ENCODE measurements at places on chromosomes 3 and 15. TPM values are rescaled to one million over a fixed set of nuclear protein-coding genes. Genes with fewer than 3 reads are reported as not detected.

CHRD gene
- 5.7 TPM for total RNA-seq

MFGE8 gene
- 430 TPM for total RNA-seq

LRRIQ4 gene
- not detected for total RNA-seq

SLC35G2 gene
- 1.00 TPM for total RNA-seq

AADACL2 gene
- not detected for total RNA-seq

ZFAND6 gene
- total RNA-seq, result 146 TPM

GRCh38 chr3:143511174-143511879, 336.9 kb downstream of the SLC9A9 start:
- no peak for DNase-seq
- H3K36me3 ChIP-seq, result no peaks in the 10 kb centered on the region
- H3K4me3 ChIP-seq, result no peak overlapping the region
- H3K27me3 ChIP-seq, result no peaks in the 10 kb centered on the region
- H3K4me1 ChIP-seq, result no peaks in the 10 kb centered on the region

DNA sequence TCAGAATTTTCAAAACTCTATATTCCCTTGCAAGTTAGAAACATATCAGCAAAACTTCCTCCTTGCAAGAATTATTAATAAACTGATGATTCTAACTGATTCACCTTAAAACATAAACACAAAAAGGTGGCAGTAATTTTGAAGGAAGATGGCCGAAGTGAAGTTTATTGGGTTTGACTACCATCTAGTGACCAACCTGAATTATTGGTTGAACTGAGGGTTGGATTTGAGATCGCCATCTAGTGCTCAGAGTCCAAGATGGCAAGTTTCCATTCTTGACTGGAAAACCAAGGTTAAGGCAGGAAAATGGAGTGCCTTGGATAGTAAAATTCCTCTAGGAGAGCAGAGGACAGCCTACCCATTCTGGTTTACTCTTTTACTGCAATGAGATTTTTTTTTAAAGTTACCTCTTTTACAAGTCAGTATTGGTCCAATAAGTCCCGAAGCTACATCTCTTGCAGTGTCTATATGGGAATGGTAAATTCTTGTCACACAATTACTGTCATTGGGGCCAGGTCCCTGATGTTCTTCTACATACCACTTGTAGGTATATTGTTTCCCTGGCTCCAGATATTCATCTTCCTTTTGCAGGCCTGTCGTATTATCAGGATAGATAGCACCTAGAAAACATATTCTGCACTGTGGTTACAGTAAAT, 51.6 kb upstream of the CP start:
- H3K4me3 ChIP-seq, result no peak overlapping the region
- DNase-seq, result no peak

- H3K4me3 ChIP-seq, result no peak overlapping the region
- no peaks in the 10 kb centered on the region for H3K4me1 ChIP-seq
- no peak overlapping the region for H3K27ac ChIP-seq
- DNase-seq, result no peak
- H3K36me3 ChIP-seq, result no peaks in the 10 kb centered on the region
- no peaks in the 10 kb centered on the region for H3K27me3 ChIP-seq
These were observed 118.5 kb downstream of the OPA1 start for GRCh38 chr3:193711523-193711963.

DNA sequence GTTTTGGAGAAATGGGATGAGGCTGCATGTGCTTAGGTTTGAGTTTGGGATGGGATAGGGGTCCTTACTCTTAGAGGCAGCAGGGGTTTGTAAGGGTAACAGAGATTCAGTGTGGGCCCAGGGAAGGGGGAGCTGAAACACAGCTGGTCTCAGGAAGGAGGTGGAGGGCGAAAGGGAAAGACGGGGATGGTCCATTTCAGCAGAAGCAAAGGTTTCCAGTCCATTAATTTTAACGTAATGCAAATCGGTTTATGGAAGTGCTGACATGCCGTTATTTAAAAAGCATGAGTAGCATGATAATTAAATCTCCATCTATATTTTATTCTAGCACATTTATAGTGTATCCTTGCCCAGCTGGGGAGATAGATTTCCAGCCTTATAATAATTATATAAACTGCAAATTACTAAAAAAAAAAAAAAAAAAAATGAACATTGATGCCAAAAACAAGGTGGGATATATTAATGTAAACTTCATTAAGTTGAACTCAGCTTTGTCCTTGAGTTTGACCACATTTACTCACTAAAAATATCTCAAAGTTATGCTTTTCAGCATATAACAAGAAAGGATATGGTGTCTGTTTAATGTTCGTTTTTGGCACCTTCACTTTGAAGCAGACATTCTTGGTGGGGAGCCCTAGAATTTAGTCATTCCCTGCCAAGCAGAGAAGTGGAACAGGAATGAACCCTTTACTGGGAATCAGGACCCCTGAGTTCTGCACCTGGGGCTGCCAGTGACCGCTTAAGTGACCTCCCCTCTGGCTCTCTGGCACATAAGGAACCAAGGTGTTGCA, 234.7 kb downstream of the THSD4 start:
- no peak overlapping the region for H3K4me3 ChIP-seq
- no peaks in the 10 kb centered on the region for H3K36me3 ChIP-seq
- no peaks in the 10 kb centered on the region for H3K4me1 ChIP-seq
- no peak overlapping the region for H3K27ac ChIP-seq
- no peak for DNase-seq
- H3K27me3 ChIP-seq, result no peaks in the 10 kb centered on the region

- H3K36me3 ChIP-seq, result no peaks in the 10 kb centered on the region
- H3K27me3 ChIP-seq, result no peaks in the 10 kb centered on the region
- H3K27ac ChIP-seq, result no peak overlapping the region
- H3K4me1 ChIP-seq, result peaks cover 6% of the 10 kb centered on the region
- H3K4me3 ChIP-seq, result no peak overlapping the region
These were observed 68.8 kb upstream of the DLG1 start for GRCh38 chr3:197367081-197367780.

- no peak for DNase-seq
- H3K27me3 ChIP-seq, result no peaks in the 10 kb centered on the region
- no peak overlapping the region for H3K27ac ChIP-seq
- no peak overlapping the region for H3K4me3 ChIP-seq
- no peaks in the 10 kb centered on the region for H3K4me1 ChIP-seq
These were observed 141.7 kb downstream of the IL5RA start for GRCh38 chr3:2968475-2968874.

DNA sequence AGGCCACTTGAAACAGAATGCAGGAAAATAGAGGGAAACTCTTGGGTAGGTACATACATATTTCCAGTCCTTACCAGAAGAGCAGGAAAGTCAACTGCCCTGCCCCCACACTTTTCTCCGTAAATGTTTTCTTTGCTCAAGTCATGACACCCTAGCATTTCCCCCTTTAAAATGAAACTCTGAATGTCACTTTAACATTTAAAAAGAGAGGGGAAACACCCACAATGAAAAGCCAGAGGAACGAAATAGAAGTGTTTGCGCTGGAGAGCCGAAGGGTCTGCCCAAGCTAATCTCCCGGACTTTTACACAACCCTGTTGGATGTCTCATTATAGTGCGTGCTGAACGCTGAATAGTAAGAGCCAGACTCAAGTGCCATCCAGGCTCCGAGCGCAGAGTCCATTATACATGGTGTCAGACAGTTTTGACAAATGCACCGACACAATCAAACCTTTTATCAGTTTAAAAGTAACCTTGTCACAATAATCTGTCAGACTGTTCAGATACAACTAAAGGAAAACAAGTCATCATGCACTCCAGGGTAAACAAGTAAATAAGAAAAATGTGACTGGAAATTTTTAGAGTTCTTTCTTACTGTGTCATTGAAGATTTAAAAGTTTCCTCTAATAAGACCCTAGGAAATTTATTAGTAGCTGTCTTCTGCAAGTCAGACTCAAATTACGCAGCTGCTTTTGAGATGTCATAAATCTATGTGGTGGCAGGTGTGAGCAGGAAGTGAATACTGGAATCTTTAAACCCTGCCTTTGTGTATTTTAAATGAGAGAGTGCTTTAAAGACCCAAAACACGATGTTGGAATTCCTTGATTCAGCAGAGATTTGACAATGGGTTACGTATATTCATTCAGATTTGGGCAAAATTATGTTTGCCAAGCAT, 159.8 kb downstream of the RBMS3 start:
- peak overlapping the region; percentile 52 for H3K4me3 ChIP-seq
- no peak for DNase-seq
- no peaks in the 10 kb centered on the region for H3K36me3 ChIP-seq
- peaks cover 16% of the 10 kb centered on the region for H3K4me1 ChIP-seq
- peak overlapping the region; percentile 51 for H3K27ac ChIP-seq

GRCh38 chr15:36465304-36465703, 114.1 kb upstream of the CDIN1 start:
- no peaks in the 10 kb centered on the region for H3K27me3 ChIP-seq
- H3K4me3 ChIP-seq, result no peak overlapping the region
- H3K36me3 ChIP-seq, result no peaks in the 10 kb centered on the region
- no peaks in the 10 kb centered on the region for H3K4me1 ChIP-seq
- DNase-seq, result no peak

GRCh38 chr3:190044142-190044541, 76.6 kb downstream of the P3H2 start:
- no peaks in the 10 kb centered on the region for H3K27me3 ChIP-seq
- H3K4me1 ChIP-seq, result peaks cover 5% of the 10 kb centered on the region
- no peak overlapping the region for H3K4me3 ChIP-seq
- H3K27ac ChIP-seq, result no peak overlapping the region
- no peaks in the 10 kb centered on the region for H3K36me3 ChIP-seq

GRCh38 chr15:66936109-66936860, 129.1 kb upstream of the SMAD3 start:
- peak overlapping the region; percentile 50 for H3K4me3 ChIP-seq
- peaks cover 15% of the 10 kb centered on the region for H3K27me3 ChIP-seq
- H3K27ac ChIP-seq, result peak overlapping the region; percentile 70
- DNase-seq, result no peak
- H3K36me3 ChIP-seq, result no peaks in the 10 kb centered on the region

DNA sequence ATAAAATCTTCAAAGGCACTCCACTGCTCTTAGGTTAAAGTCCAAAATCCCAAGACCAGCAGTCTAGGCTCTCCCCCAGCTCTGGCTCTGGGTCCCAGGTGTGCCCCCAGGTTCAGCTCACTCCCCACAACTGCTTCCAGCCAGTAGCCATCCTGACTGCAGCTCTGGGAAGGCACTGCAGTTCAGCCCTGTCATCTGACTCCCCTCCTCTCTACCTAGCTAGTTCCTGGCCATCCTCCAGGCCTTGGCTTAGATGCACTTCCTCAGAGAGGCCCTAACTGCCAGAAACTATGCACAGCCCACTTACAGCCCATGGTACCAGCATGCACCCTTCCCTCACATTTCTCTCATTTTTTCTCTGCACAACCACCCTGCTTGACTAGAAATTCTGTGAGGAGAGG, 25.5 kb downstream of the TBC1D2B start:
- no peaks in the 10 kb centered on the region for H3K27me3 ChIP-seq
- no peak overlapping the region for H3K27ac ChIP-seq
- DNase-seq, result peak; percentile 52
- peaks cover 71% of the 10 kb centered on the region for H3K4me1 ChIP-seq
- no peaks in the 10 kb centered on the region for H3K36me3 ChIP-seq

DNA sequence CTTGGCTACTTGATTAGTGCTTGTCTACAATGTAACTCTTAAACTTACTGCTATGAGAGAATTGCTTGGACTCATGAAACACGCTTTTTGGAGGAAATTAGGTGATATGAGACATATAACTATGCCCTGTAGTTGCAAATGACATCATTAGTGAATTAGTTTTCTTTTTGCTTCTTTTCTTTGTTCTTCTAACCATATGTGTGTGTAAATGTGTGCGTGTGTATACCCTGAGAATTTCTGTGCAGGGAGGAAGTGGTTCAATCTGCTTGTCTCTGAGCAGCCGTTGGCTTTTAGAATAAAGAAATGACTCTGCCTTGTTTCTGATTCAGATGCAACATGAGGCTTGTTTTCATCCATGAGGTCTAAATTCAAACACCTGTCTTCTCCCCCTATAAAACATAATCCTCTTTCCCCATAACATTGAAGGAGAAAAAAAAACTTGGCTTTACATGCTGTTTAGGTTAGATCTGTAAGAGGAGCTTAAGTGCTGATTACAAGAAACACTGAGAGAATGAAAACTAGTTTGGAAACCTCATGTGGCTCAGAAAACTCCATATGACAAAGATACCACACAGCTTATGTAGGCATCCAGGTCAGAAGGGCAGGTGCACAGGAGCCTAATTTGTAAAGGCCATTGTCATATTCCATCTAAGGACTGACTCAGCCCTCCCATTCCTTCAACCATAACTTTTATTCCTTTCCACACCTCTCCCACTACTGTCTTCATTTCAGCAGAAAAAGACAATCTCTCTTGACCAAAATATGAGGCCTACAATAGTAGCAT, 30.5 kb upstream of the BLM start:
- no peak for DNase-seq
- no peak overlapping the region for H3K4me3 ChIP-seq
- H3K4me1 ChIP-seq, result no peaks in the 10 kb centered on the region
- no peaks in the 10 kb centered on the region for H3K36me3 ChIP-seq
- H3K27me3 ChIP-seq, result no peaks in the 10 kb centered on the region

DNA sequence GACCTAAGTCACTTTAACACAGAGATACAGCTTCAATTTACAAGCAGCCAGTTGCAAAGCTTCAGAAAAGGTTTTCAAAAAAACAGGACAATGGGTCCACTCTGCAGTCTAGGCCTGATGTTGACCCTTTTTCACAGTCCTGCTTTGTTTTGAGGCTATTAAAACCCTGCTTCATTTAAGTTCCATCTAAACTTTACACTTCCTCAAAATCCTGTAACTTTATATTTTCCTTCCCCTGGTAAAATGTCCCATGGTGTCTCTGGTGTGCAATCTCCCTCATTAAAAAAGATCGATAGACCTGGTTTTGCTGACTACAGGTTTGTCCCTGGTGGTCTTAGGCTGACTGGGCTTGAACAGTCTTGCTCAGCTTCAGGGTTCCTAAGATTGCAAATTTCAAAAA, 5.1 kb upstream of the RPL14 start:
- no peak for DNase-seq
- no peaks in the 10 kb centered on the region for H3K27me3 ChIP-seq
- peaks cover 24% of the 10 kb centered on the region for H3K4me1 ChIP-seq
- peak overlapping the region; percentile 92 for H3K27ac ChIP-seq
- no peak overlapping the region for H3K4me3 ChIP-seq

- no peak overlapping the region for H3K4me3 ChIP-seq
- H3K27ac ChIP-seq, result no peak overlapping the region
- DNase-seq, result no peak
- no peaks in the 10 kb centered on the region for H3K4me1 ChIP-seq
These were observed 44.6 kb upstream of the COL6A5 start for GRCh38 chr3:130300888-130301287.

DNA sequence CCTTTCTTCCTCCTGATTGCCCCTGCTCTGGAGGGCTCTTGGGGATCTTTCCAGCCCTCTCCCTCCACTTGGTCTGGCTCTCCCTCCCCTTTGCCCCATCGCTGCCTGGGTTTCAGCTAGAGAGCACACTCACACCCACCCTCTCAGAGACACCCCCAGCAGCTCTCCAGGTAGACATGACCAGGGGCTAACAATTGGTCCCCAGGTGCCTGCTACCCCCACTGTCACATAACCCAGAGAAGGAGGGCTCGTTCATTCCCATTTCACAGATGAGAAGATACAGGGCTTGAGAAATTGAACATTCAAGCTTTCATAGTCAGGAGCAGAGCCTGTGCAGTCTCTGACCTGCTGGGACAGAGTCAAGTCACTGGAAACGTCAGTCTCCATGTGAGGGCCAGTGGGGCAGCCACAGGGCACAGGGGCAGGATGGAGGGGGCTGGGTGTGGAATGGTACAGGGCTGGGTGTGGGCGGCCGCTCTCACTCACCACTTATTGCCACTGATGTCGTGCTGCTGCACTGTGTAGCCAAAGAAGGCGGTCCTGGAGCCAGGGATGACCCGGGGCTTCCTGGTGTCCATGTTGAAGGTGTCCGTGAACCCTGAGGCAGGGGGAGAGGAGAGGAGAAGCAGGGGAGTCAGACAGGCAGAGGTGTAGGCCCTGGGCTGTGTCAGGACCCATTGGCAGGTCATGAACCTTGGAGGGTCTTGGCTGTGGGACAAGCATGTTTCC, 29.4 kb downstream of the ITGA11 start:
- H3K27ac ChIP-seq, result no peak overlapping the region
- DNase-seq, result no peak
- no peaks in the 10 kb centered on the region for H3K4me1 ChIP-seq
- no peak overlapping the region for H3K4me3 ChIP-seq

All from gastrocnemius medialis (tissue), 4 donors.